Right atrium auricular region (tissue), 2 donors: ENCODE measurements at places on chromosomes 3 and 15. TPM values are rescaled to one million over a fixed set of nuclear protein-coding genes. Genes with fewer than 3 reads are reported as not detected.

DNA sequence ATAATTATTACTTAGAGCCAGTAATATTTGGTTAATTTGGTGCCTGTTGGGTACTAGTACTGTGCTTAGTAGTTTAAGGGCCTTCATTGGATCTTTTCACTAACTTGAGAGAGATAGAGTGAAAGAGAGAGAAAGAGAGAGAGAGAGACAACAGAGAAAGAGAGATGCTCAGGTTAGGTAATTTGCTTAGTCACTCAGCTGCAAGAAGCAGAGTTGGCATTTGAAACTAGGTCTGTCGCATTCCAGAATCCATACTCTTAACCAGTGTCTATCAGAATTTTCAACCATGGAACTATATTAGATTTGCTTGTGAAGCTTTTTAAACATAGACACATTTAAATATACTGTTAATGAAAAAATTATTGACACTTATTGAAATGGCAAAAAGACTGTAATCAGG is 31.1 kb upstream of the NUDT16 start:
- no peak for DNase-seq
- no peak overlapping the region for H3K4me3 ChIP-seq
- H3K27ac ChIP-seq, result no peak overlapping the region
- no peaks in the 10 kb centered on the region for H3K27me3 ChIP-seq

- H3K27ac ChIP-seq, result no peak overlapping the region
- no peaks in the 10 kb centered on the region for H3K4me1 ChIP-seq
- no peaks in the 10 kb centered on the region for H3K27me3 ChIP-seq
Measured at GRCh38 chr15:93378558-93378957, 289.5 kb upstream of the RGMA start.

- no peaks in the 10 kb centered on the region for H3K4me1 ChIP-seq
- H3K36me3 ChIP-seq, result no peaks in the 10 kb centered on the region
- DNase-seq, result no peak
- H3K27me3 ChIP-seq, result no peaks in the 10 kb centered on the region
- H3K4me3 ChIP-seq, result no peak overlapping the region
Measured at GRCh38 chr3:52134761-52135160, 19.5 kb downstream of the POC1A start.

DNA sequence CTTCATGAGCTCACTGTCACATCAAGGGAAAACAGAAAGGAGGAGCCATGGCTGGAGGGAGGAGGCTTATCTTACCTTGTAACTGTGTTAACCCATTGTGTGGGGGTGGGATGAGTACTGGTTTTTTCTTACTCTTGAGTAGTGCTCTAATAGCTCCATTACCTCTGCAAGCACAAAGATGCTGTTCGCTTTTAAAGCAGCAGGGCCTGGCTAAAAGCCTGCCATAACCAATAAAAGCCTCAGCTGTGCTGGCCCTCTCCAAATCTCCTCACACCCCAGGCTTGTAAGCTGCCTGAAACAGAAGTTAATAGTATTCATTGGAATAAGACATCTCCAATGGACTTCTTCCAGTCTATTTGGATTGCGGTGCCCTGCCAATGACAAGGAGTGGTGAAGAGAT is 544.1 kb downstream of the TUSC7 start:
- no peaks in the 10 kb centered on the region for H3K27me3 ChIP-seq
- no peak overlapping the region for H3K4me3 ChIP-seq
- H3K27ac ChIP-seq, result no peak overlapping the region
- DNase-seq, result no peak
- H3K36me3 ChIP-seq, result no peaks in the 10 kb centered on the region

GRCh38 chr3:33122991-33123390 is 9.2 kb downstream of the CRTAP start:
- no peaks in the 10 kb centered on the region for H3K27me3 ChIP-seq
- peaks cover 52% of the 10 kb centered on the region for H3K36me3 ChIP-seq
- no peaks in the 10 kb centered on the region for H3K4me1 ChIP-seq
- no peak for DNase-seq

FGF7 gene
- 28.5 TPM for total RNA-seq

SERPINI2 gene
- total RNA-seq, result not detected
